ENCODE measurements at places on chromosomes 2 and 18.

GRCh38 chr2:241132538-241133435, 16.5 kb downstream of the PASK start:
- no peak overlapping the region for H3K27ac ChIP-seq
- DNase-seq = no peak
- H3K27me3 ChIP-seq = no peaks in the 10 kb centered on the region
- no peaks in the 10 kb centered on the region for H3K4me1 ChIP-seq
- no peaks in the 10 kb centered on the region for H3K36me3 ChIP-seq

DNA sequence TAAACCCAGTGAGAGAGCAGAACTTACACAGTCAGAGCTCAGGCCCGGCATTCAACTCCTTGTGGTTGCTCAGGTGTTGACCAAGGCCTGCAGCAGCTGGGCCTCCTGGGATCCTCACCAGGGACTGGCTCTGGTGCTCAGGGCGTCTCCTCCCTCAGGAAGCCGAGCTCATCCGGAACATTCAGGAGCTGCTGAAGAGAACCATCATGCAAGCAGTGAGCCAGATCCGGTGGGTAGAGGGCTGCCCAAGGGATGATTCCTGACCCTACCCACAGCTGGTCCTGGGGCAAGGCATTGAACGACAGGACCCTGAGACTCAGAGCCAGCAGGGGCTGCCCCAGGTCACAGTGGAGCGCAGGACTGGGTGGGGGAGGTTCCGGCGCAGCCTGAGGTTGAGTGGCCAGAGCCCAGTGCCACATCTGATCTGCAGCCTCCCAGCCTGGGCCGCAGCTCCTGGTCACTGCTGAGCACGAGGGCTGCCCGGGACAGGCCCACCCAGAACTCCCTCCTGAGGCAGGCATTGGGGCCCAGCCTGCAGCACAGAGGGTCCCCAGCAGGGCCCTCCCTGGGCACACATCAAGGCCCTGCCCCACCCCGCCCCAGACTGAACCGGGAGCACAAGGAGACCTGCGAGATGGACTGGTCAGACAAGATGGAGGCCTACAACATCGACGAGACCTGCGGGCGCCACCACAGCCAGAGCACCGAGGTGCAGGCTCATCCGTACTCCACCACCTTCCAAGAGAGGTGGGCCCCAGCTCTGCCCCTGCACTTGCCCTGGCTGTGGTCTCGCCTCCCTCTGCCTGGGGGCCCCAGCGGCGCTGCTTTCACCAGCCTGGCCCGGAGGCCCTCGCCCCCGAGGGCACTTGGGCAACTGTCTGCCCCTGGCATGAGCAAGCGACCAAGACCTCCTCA, 2.4 kb downstream of the TEKT4 start:
- H3K4me1 ChIP-seq = no peaks in the 10 kb centered on the region
- no peaks in the 10 kb centered on the region for H3K27me3 ChIP-seq
- no peak overlapping the region for H3K27ac ChIP-seq
- H3K36me3 ChIP-seq = no peaks in the 10 kb centered on the region
- DNase-seq = no peak

DNA sequence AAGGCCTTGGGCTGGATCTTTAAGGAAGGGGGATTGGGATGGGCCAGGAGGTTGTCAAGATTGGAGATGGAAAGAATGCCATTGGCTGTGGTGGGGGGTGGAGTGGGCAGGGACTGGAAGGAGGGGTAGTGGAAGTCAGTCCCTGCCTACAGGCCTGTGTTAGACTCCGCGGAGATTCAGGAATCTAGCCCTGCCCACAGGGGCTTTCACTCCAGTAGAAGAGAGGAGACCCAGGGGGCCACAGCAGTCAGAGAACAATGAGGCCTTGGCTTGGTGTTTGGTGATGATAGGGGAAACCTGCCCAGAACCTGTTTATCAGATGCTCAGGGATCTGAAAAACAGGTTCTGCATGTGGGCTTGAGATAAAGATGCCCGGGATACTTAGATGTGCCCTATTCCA, 6.1 kb downstream of the STEAP3 start:
- H3K4me3 ChIP-seq = no peak overlapping the region
- no peak for DNase-seq
- no peaks in the 10 kb centered on the region for H3K36me3 ChIP-seq
- H3K27ac ChIP-seq = no peak overlapping the region

DNA sequence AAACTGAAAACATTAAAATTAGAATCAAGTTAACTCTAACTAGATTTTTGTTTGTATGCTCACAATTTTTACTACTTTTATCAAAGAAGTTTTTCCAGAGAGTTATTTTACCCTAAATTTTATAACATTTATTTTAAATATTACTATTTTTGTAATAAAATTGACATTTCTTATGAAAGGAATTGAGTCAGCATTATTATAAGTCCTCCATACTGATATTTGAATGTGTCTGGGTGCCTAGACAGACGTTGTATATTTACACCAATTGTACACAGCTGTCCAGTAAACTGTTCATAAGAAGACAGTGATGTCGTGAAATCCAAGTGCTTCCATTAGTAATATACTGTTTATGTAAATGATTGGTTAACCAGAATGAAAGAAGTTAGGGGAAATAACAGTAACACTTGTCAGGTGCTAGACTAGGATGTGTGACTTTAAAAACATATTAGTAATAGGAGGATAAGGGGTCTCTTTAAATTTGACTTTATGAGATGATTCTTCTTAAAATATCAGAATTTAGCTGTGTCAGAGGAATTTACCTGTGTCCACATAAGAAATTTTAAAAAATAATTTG, 73.7 kb downstream of the TANK start:
- H3K27ac ChIP-seq = no peak overlapping the region
- H3K36me3 ChIP-seq = peaks cover 4% of the 10 kb centered on the region
- H3K27me3 ChIP-seq = no peaks in the 10 kb centered on the region
- peaks cover 28% of the 10 kb centered on the region for H3K4me1 ChIP-seq
- no peak overlapping the region for H3K4me3 ChIP-seq

GRCh38 chr18:57561728-57562423, 24.6 kb downstream of the FECH start:
- peaks cover 4% of the 10 kb centered on the region for H3K36me3 ChIP-seq
- peak; percentile 66 for DNase-seq
- H3K4me3 ChIP-seq = no peak overlapping the region
- no peak overlapping the region for H3K27ac ChIP-seq
- no peaks in the 10 kb centered on the region for H3K27me3 ChIP-seq

DNA sequence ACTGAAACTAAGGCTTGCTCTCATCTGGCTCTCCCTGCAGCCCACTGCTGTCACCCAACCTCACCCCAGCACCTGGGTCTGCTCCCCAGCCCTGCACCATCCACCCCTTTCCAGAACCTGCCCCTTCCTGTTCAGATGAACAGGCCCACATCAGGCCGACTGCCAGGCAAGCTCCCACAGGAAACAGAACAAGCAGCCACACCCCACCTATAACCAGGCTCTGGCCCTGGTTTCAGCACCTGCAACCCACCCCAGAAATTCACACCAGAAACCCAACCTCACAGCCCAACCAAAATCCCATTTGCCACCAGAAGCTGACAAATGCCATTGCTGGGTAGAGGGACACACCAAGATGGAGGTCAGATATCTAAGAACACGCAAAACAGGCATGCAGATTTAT, 159.2 kb upstream of the ID2 start:
- DNase-seq = no peak
- no peak overlapping the region for H3K4me3 ChIP-seq
- H3K27ac ChIP-seq = no peak overlapping the region
- H3K4me1 ChIP-seq = peaks cover 10% of the 10 kb centered on the region
- no peaks in the 10 kb centered on the region for H3K27me3 ChIP-seq
- H3K36me3 ChIP-seq = no peaks in the 10 kb centered on the region

DNA sequence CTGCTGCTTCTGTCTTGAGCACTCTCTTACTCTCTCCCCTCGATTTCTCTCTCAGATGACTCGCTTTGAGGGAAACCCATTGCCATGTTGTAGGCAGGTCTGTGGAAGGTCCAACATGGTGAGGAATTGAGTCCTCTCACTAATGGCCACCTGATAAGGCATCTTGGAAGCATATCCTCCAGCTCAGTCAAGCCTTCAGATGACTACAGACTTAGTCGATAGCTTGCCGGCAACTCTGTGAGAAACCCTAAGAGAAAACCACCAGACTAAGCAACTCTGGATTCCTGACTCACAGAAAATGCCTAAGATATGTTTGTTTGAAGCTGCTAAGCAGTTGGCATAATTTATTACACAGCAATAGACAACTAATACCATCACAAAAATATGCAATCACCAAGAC, 51.2 kb downstream of the WDR75 start:
- no peaks in the 10 kb centered on the region for H3K4me1 ChIP-seq
- H3K36me3 ChIP-seq = no peaks in the 10 kb centered on the region
- no peak overlapping the region for H3K4me3 ChIP-seq
- no peak for DNase-seq
- H3K27me3 ChIP-seq = no peaks in the 10 kb centered on the region

DNA sequence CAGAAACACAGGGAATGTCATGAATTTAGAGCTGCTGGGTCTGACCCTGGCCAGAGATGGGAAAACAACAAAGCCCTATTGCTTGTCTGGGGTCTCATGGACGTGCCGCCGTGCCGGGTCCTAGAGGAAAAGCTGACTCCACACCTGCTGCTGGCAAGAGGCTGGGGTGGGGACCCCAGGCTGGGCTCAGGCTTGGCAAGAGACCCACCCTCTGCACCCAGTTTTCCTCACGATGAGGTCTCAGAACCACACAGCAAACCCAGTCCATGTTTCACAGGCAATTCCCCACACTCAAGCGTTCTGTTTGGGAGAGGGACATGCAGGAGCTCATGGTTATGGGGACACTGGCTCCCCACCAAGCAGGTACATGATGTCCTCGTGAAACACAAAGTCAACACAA, 367.3 kb upstream of the SALL3 start:
- no peaks in the 10 kb centered on the region for H3K4me1 ChIP-seq
- no peaks in the 10 kb centered on the region for H3K36me3 ChIP-seq
- H3K4me3 ChIP-seq = no peak overlapping the region
- H3K27ac ChIP-seq = no peak overlapping the region
- DNase-seq = no peak

- peak overlapping the region; percentile 68 for H3K27ac ChIP-seq
- DNase-seq = peak; percentile 8
- H3K4me1 ChIP-seq = peaks cover 44% of the 10 kb centered on the region
- H3K4me3 ChIP-seq = no peak overlapping the region
- no peaks in the 10 kb centered on the region for H3K27me3 ChIP-seq
- H3K36me3 ChIP-seq = no peaks in the 10 kb centered on the region
These were observed 87.8 kb upstream of the BCL2L11 start for GRCh38 chr2:111032721-111033429.

GRCh38 chr2:54942373-54942772, 107.9 kb downstream of the RTN4 start:
- no peak overlapping the region for H3K27ac ChIP-seq
- no peaks in the 10 kb centered on the region for H3K36me3 ChIP-seq
- H3K4me1 ChIP-seq = no peaks in the 10 kb centered on the region
- DNase-seq = no peak
- no peak overlapping the region for H3K4me3 ChIP-seq

- peak overlapping the region; percentile 96 for H3K27ac ChIP-seq
- H3K4me1 ChIP-seq = peaks cover 28% of the 10 kb centered on the region
- H3K27me3 ChIP-seq = no peaks in the 10 kb centered on the region
- H3K36me3 ChIP-seq = no peaks in the 10 kb centered on the region
- H3K4me3 ChIP-seq = no peak overlapping the region
These were observed 175.2 kb downstream of the TGIF1 start for GRCh38 chr18:3624935-3625741.

GRCh38 chr2:28294451-28294850, 98.2 kb upstream of the FOSL2 start:
- DNase-seq = no peak
- no peaks in the 10 kb centered on the region for H3K4me1 ChIP-seq
- H3K36me3 ChIP-seq = no peaks in the 10 kb centered on the region
- H3K27me3 ChIP-seq = no peaks in the 10 kb centered on the region

DNA sequence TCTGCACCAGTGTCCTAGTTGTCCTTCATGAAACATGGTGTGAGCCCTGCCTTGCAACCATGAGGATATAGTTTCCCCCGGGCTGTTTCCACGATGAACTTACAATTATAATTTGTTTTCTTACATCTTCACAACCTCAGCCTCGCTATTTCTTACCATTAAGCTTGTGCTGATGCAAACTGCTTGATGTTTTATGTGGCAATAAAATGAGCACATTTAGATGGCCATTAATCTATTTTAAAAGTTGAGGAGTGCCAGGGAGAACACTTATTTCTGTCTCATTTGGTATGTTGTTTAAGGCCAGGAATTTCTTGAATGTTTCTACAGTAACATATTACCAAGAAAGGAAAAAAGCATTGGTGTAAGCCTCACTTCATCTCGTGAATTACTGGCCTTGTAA, 214.5 kb upstream of the SLC8A1 start:
- no peak for DNase-seq
- H3K36me3 ChIP-seq = no peaks in the 10 kb centered on the region
- H3K4me3 ChIP-seq = no peak overlapping the region
- no peaks in the 10 kb centered on the region for H3K4me1 ChIP-seq
- no peaks in the 10 kb centered on the region for H3K27me3 ChIP-seq

All from cardiac muscle cell (in vitro differentiated cells and primary cell).